ENCODE measurements at places on chromosomes 6 and 20.

GRCh38 chr20:56986931-56987720 lies 279.3 kb downstream of the BMP7 start:
- DNase-seq, result peak; percentile 65

DNA sequence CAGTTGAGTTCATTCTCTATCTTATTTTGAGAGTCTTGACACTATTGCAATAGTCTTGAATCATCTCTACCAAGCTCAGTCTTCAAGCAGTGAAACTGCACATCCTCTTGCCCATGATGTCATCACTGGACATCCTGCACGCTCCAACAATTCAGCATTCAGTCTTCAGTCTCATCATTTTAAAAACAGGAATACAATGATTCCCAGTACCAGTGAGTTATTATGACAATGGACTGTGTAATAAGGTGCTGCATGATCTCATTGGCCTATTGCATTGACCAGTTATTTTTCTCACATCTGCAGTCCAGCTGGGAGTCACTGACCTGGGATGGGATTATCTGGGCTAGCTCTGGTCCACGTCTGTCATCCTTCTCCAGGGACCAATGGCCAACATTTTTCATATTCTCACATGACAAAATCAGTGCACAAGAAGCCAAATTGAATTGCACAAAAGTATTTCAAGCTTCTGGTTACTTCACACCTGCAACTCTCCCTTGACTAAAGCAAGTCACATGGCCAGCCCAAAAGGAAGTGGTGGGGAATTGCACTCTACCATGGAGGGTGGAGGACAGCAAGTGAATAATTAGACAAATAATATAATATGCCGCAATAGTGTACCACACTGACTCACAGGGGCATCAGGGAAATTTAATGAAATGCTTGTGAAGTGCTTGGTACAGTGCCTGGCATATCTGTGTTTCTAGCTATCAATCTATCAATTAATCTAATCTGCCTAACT lies 6.4 kb upstream of the CST2 start:
- no peak for DNase-seq

GRCh38 chr20:21933526-21933925 lies 228.1 kb downstream of the PAX1 start:
- no peak for DNase-seq

GRCh38 chr20:43937591-43937990 lies 22.9 kb downstream of the TOX2 start:
- DNase-seq, result no peak

DNA sequence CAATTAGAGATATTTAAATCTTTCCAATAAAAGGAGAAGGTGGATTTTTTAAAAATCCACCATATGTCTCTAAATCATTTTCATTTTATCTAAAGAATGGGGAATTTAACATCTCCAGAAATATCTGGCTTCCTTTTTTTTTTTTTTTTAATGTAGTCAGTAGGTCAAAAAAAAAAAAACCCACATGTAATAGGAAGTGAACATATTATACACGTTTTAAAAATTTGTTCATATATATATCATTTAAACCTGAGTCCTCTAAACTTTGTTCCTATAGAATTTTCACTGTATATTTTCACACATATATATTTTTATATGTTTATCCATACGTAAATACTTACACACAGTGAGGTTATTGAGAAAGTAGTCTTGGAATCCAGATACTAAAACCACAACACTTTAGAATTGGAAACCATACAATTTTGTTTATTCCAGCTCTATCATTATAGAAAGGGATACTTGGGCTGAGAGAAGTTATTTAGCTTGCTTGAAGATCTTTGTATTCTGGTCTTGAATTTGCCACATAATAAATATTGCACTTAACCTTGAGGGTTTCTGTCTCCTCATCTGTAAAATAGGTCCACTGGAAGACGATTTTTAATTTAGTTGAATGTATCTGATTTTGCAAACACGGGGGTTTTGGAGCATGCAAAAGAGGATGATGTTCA lies 62.1 kb upstream of the ZNF217 start:
- peak; percentile 59 for DNase-seq

DNA sequence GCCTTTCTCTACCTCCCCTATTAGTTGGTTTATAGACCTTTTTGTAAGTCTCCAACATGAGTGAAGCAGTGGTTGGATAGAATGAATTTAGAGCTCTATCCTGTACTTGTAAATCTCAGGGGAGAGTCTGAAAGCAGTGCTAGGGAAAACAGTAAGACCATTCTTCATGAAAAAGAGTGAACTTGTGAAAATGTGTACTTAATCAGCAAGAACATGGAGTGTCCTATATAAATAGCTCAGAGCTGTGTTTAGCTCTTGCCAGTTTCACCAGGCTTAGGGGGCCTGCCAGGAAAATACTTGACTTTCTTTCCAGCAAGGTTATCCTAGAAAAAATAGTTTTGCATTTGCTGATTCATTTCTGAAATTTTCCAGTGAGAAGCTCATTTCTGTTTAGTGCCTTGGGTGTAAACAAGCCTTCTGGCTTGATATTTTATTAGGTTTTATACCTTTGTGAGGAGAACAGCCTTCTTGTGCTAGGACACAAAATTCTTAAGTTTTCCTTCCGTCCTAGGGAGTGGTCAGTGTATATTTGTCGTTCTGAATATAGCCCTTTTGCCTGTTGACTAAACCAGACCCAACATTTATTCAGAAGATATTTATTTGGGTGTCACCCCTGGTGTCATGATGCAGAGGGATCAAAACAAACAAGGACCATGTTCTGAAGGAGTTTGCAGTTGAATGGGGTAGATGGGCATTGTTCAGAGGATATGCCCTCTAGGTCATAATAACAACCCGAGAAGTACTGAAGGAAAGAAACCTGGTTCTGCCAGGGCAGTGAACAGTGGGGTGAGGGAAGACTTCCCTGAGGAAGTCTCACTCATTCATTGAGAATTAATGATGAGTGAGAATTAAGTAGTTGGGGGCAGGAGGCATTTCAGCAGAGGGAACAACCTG lies 7.6 kb downstream of the ARFGEF2 start:
- DNase-seq, result no peak

DNA sequence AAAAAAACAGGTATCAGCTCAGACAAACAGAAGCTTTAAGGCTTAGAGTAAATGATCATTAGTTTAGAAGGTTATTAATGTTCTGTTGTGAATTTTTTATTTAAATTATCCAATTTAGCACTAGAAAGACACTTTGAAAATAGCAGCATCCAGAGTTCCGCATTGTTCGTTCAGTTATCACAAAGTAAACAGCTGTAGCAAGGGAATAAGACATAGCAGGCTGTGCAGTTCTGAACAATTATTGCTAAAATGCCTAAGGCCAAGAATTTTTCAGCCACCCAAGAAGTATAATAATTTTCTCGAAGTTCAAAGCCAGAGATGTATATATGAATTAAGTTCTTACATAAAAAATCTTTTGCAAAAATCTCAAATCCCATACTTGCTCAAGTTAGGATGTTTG lies 8.0 kb upstream of the TNFAIP3 start:
- DNase-seq, result no peak

DNA sequence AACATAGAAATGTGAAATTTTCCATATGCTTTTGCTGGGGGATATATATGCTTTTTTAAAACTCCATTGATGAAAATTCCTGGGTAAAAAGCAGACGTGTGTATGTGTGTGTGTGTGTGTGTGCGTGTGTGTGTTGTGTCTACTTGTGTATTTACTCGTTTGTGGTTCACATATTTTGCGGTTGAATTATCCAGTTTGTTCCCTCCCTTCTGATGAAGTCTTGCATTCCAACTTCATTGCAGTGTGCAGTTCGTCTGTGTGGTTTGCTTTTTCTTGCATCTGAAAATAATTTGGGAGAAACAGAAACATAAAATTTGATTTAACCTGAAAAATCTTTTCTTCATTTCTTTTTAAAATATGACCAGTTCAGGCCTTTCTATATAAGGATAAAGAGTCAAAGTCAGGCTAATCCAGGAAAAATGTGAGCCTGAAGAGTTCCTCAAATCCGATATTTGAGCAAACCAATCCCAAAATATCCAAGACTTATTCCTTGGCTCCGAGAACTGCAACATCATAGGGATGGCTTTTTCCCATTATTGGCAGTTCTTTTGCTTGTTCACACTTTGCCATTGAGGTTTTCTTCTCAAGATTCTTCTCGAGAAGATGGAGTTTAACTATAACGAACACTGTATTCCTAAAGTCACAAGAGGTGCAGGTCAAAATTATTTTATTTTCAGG lies 202.2 kb upstream of the CCN2 start:
- DNase-seq, result peak; percentile 87
